ENCODE measurements at places on chromosomes 2 and 18.

- DNase-seq, result no peak
These were observed 141.0 kb downstream of the INHBB start for GRCh38 chr2:120486946-120487345.

DNA sequence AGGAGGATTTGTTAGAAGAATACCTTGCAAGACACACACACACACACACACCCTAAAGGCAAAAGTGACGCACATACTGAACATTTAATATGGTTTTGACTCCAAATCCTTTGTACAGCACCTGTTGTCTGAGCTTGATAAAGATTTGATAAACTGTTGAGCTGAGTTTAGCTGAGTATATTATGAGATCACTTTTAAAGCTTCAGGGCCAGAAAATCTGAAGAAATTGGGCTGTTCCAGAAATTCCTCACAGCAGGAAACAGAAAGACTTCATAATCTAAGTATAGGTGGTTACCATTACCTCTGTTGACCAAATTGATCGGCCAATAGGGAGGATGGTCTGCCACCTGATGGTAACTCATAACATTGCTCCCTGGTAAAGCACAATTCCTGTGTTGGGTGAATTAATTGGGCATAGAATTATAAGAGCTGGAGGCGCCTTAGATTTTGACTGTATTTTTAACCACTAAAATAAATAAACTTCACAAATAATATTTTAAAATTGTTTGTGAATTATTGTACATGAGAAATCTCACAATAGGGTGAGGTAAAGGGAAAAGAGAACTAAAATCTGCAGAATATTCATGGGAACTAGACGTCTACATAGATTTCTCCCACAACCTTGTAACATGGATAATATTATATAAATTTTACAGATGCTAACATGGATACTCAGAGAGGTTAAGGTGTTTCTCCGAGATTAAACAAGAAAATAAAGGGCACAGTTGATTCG lies 21.8 kb upstream of the RPIA start:
- DNase-seq, result no peak

DNA sequence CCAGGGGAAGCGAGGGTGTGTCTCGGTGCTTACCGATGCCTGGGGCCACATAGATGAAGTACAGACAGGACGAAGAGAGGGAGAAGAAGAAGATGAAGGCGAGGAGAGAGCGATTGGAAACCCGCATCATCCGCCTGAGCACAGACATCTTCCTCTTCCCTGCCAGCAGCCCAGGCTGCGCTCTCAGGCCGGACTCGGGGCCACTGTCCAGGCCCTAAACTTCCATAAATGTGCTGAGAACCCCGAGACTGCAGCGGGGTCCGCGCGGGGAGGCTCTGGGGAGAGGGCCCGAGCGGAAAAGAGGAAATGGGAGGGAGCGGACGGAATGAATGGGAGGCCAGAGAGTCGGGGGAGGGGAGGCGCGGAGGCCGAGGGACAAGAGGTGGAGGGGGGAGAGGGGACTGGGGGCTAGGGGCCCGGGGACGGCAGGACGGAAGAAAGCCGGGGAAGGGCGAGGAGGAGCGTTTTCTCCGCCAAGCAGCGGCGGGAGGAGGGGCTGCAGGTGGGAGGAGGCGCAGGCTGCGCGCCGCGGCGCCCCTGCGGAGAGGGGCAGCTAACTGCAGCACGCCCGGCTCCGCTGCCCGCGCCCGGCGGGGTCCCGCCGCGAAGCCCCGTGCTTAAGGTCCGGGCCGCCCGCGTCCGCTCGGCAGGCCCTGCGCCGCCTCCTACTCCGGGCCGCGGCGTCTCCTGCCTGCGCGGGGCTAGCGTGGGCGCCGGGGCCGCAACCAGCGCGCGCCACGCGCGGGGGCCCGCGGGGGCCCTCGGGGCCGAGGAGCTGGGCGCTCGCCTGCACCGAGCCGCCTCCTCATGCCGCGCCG lies at the start of gene B4GALT6:
Gene B4GALT6, minus strand, starts transcription at position 303 of the 818 bp plus-strand sequence. Its CDS starts 155 bp downstream, at position 148.
- no peak for DNase-seq

GRCh38 chr2:156182132-156182531 lies 150.4 kb downstream of the NR4A2 start:
- peak; percentile 51 for DNase-seq

GRCh38 chr2:191557841-191558240 lies 120.1 kb upstream of the NABP1 start:
- DNase-seq, result no peak

GRCh38 chr18:48297139-48297538 lies 112.0 kb downstream of the ZBTB7C start:
- no peak for DNase-seq

All from NCI-H2081 treated with DMSO at 0.1 percent for 48 hours (cell line).